Heart left ventricle (tissue), 16 donors: ENCODE measurements at places on chromosomes 1 and 21.
A peak's percentile ranks its signal among the peaks of the same experiment; 100 is the strongest.

DNA sequence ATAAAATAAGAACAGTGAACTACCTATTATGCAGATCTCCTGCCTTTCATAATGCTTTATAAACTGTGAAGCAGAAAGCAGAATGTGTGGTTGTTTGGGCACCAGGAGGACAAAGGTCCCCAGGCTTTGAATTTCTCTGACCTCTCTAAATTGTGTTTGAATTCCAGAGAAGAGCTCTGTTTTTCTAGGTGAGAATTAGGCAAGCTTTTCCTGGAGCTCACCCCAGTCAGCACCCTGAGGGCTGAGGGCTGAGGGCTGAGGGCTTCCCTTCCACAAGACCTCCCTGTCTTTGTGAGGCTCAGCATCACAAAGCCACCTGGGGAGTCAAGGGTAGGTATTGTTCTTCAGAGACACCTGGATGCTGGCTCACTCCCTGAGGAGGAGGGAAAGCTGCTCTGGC is 45.5 kb upstream of the LRIG2 start:
- peak overlapping the region; percentile 12 for H3K27ac ChIP-seq
- no peak for DNase-seq
- H3K36me3 ChIP-seq = no peaks in the 10 kb centered on the region
- peaks cover 22% of the 10 kb centered on the region for H3K4me1 ChIP-seq
- H3K27me3 ChIP-seq = no peaks in the 10 kb centered on the region
- H3K4me3 ChIP-seq = no peak overlapping the region

DNA sequence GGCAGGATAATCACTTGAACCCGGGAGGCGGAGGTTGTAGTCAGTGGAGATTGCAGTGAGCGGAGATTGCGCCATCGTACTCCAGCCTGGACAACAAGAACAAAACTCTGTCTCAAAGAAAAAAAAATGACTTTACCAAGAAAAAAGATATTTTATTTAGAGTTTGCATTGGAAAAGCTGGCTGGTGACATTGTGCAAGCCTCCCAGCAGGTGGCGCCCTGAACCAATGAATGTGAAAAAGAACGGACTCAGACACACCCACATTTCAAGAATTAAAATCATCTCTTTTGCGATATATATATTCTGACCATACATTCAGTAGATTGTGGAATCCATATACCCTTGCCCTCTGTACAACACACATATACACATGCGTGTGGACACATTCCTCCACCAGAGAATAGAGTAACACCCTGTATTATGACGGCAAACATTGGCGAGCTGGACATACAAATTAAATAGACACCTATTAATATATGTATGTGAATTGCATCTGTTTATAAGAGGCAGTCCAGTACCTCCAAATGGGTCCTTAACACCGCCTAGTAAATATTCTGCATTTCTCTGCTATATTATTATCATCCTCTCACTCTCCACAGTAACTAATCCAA is 39.0 kb upstream of the CADM3 start:
- no peak overlapping the region for H3K4me3 ChIP-seq
- peak; percentile 71 for DNase-seq
- H3K36me3 ChIP-seq = no peaks in the 10 kb centered on the region
- H3K27ac ChIP-seq = no peak overlapping the region
- H3K4me1 ChIP-seq = no peaks in the 10 kb centered on the region
- H3K27me3 ChIP-seq = no peaks in the 10 kb centered on the region

GRCh38 chr1:45393718-45394302 is 53.6 kb upstream of the MUTYH start:
- no peaks in the 10 kb centered on the region for H3K4me1 ChIP-seq
- no peak overlapping the region for H3K27ac ChIP-seq
- no peaks in the 10 kb centered on the region for H3K27me3 ChIP-seq
- no peaks in the 10 kb centered on the region for H3K36me3 ChIP-seq
- no peak overlapping the region for H3K4me3 ChIP-seq

- no peak overlapping the region for H3K4me3 ChIP-seq
- no peaks in the 10 kb centered on the region for H3K36me3 ChIP-seq
- no peaks in the 10 kb centered on the region for H3K4me1 ChIP-seq
- no peak for DNase-seq
These were observed 32.0 kb downstream of the SUSD4 start for GRCh38 chr1:223331929-223332328.

GRCh38 chr1:150121236-150121862 is 28.4 kb upstream of the PLEKHO1 start:
- H3K4me1 ChIP-seq = no peaks in the 10 kb centered on the region
- no peak overlapping the region for H3K27ac ChIP-seq
- no peak for DNase-seq
- H3K27me3 ChIP-seq = no peaks in the 10 kb centered on the region
- no peaks in the 10 kb centered on the region for H3K36me3 ChIP-seq

GRCh38 chr1:190084552-190084951 is 393.1 kb downstream of the BRINP3 start:
- no peak overlapping the region for H3K4me3 ChIP-seq
- no peaks in the 10 kb centered on the region for H3K4me1 ChIP-seq
- H3K27ac ChIP-seq = no peak overlapping the region
- DNase-seq = no peak
- no peaks in the 10 kb centered on the region for H3K36me3 ChIP-seq

GRCh38 chr1:183942933-183943693 is 94.4 kb downstream of the COLGALT2 start:
- H3K4me3 ChIP-seq = no peak overlapping the region
- DNase-seq = no peak
- peaks cover 30% of the 10 kb centered on the region for H3K36me3 ChIP-seq
- peak overlapping the region; percentile 32 for H3K27ac ChIP-seq

DNA sequence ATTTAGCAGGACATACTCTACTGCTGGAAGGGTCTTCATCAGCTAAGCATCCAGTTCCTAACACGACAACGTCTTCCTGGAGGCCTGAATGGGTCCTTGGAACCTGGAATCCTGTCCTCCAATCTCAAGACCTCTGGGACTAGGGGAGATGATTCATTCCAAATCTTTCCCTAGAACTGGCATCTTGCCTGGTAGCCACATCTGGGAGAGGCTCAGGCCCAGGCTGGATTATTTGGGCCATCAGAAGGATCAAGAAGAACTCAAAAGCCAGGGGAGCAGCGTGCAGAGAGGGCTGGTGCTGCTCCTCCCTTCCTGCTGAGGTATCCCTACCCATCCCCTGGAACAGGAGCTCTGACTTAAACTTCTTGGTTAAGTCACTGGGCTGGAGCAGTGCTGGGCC is 2.8 kb upstream of the PHLDA3 start:
- H3K27ac ChIP-seq = no peak overlapping the region
- no peak for DNase-seq
- no peaks in the 10 kb centered on the region for H3K36me3 ChIP-seq
- no peak overlapping the region for H3K4me3 ChIP-seq

- H3K27me3 ChIP-seq = no peaks in the 10 kb centered on the region
- no peaks in the 10 kb centered on the region for H3K4me1 ChIP-seq
- H3K27ac ChIP-seq = peak overlapping the region; percentile 56
- no peak overlapping the region for H3K4me3 ChIP-seq
- no peaks in the 10 kb centered on the region for H3K36me3 ChIP-seq
These were observed 35.8 kb upstream of the CCN1 start for GRCh38 chr1:85544689-85545215.

DNA sequence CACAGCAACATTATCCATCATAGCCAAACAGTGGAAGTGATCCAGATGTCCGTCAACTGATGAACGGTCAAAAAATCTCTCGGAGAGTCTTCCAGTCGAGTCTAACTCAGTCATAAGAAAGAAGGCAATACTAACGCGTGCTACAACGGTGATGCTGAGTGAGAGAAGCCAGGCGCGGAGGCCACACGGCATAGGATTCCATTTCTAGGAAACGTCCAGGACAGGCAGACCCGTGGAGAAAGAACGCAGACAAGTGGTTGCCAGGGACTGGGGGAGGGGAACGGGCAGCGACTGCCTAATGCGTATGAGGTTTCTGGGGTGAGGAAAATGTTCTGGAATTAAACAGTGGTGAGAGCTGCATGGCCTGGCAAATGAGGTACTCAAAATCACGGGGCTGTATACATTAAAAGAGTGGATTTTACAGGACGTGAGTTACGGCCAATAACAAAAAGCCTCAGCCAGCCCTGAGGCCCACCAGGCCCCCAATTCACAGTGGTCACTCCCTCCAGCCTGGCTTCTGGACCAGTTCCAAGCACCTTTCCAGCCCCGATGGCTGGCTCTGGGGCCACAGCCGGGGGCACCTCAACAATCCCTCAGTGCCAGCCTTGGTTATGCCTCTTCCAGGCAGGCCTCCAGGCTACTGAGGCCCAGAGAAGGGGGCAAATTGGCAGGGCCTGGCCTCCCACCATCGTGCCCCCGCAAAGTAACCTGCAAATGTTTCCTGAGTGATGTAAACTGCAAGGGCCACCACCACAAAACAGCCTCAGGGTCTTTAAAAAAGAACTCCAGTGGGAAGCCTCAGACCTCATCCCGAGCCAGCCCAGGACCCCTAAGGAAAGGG is 3.4 kb downstream of the WNT9A start:
- no peaks in the 10 kb centered on the region for H3K27me3 ChIP-seq
- H3K27ac ChIP-seq = peak overlapping the region; percentile 95
- DNase-seq = peak; percentile 76
- no peaks in the 10 kb centered on the region for H3K36me3 ChIP-seq
- no peak overlapping the region for H3K4me3 ChIP-seq

- peak; percentile 77 for DNase-seq
- H3K36me3 ChIP-seq = peaks cover 6% of the 10 kb centered on the region
- no peak overlapping the region for H3K4me3 ChIP-seq
- H3K27ac ChIP-seq = peak overlapping the region; percentile 2
- no peaks in the 10 kb centered on the region for H3K27me3 ChIP-seq
These were observed 25.6 kb downstream of the SLC45A1 start for GRCh38 chr1:8343464-8344001.

DNA sequence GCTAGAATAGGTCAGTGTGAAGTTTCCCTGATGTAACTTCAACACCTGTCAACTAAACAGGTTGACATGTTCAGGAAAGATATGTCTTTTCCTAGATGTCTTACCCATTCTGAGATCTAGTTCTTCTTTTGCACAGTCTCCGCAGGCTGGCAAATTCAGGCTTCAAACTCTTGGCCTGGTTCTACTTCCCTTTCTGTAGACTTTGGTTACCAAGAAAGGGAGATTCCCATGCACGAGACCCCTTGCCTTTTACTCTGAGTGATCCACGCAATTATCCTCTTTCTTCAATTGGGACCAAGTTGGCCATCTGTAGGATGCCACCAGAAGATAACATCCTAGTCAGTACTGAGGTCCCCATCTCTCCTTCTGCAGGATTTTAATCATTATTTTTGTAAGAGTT is 2.0 kb downstream of the CFAP45 start:
- no peak for DNase-seq
- no peak overlapping the region for H3K4me3 ChIP-seq
- H3K4me1 ChIP-seq = peaks cover 10% of the 10 kb centered on the region
- H3K27me3 ChIP-seq = no peaks in the 10 kb centered on the region
- H3K36me3 ChIP-seq = no peaks in the 10 kb centered on the region
- H3K27ac ChIP-seq = no peak overlapping the region

GRCh38 chr1:115060501-115060900 is 28.8 kb downstream of the TSPAN2 start:
- no peaks in the 10 kb centered on the region for H3K36me3 ChIP-seq
- no peaks in the 10 kb centered on the region for H3K27me3 ChIP-seq
- no peak for DNase-seq
- H3K4me3 ChIP-seq = no peak overlapping the region
- peaks cover 22% of the 10 kb centered on the region for H3K4me1 ChIP-seq

DNA sequence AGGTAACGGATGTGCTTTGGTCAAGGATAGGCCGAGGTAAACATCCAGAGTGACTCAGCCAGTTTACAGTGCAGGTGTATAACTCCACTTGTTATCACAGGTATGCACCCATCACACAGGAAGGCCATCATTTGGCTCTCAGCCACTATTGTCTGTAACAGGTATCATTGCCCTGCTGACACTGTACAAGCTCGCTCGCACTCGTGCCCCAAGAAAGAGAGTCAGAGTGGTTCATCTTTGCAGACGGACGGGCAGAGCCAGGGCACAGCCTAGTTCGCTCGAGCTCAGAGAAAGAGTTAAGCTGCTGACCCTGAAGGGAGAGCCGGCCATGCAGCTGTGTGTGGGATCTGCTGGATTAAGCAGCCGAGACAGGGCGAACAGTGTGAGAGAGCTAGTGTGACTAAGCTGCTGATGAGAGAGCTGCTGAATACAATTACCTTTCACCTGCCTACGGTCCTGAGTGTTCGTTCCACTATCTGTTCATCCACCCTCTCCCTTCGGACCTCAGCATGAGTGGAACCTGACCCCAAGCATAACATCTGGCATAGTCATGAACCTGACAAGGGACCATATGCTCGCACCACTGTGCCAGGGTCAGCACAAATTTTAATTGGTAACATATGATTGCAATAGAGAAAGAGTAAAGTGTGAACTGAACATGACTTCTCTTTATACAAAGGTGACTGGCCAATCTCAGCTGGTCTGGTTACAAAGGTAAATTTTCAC is 27.0 kb upstream of the LYPD8 start:
- H3K27me3 ChIP-seq = no peaks in the 10 kb centered on the region
- H3K27ac ChIP-seq = no peak overlapping the region
- no peak for DNase-seq
- no peak overlapping the region for H3K4me3 ChIP-seq

DNA sequence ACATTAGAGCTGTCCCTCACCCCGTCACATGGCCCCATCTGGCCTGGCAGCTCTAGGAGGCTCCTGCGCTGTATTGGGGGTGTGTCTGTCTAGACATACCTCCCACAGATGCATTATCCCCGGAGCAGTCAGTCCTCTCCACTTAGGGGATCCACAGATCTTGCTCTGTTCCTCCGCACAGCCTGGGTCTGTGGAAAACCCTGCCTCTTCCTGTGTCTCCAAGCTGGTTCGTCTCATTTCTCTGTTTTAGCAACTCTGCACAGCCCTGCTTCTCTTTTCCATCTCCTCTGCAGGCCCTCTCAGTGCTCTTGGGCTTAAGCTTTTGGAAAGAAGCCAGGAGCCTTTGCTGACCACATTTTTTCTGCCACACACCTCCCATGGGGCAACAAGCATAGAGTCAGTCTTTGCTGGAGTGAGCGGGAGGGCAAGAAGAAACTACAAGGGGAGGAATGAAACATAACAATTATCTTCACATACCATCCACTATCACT is 241.5 kb downstream of the FOXD2 start:
- H3K27me3 ChIP-seq = no peaks in the 10 kb centered on the region
- DNase-seq = no peak
- H3K36me3 ChIP-seq = no peaks in the 10 kb centered on the region
- peaks cover 4% of the 10 kb centered on the region for H3K4me1 ChIP-seq

- no peak for DNase-seq
- no peak overlapping the region for H3K27ac ChIP-seq
- H3K4me1 ChIP-seq = no peaks in the 10 kb centered on the region
- no peaks in the 10 kb centered on the region for H3K27me3 ChIP-seq
- H3K36me3 ChIP-seq = no peaks in the 10 kb centered on the region
These were observed 43.9 kb downstream of the DSCAM start for GRCh38 chr21:40803101-40803500.

DNA sequence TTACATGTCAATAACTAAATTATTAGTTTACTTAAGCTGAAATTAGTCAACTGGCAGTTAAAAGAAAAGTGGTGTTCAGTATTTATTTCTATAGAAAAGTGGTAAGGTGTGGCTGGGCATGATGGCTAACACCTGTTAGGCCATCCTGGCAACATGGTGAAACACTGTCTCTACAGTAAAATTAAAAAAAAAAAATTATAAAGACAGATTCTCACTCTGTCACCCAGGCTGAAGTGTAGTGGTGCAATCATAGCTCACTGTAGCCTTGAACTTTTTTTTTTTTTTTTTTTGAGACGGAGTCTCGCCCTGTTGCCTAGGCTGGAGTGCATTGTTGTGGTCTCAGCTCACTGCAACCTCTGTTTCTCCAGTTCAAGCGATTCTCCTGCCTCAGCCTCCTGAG is 32.9 kb downstream of the WNT4 start:
- peaks cover 45% of the 10 kb centered on the region for H3K4me1 ChIP-seq
- no peak overlapping the region for H3K4me3 ChIP-seq
- H3K27me3 ChIP-seq = no peaks in the 10 kb centered on the region
- H3K36me3 ChIP-seq = peaks cover 91% of the 10 kb centered on the region
- DNase-seq = no peak

- H3K27ac ChIP-seq = no peak overlapping the region
- H3K36me3 ChIP-seq = no peaks in the 10 kb centered on the region
- peaks cover 42% of the 10 kb centered on the region for H3K4me1 ChIP-seq
- DNase-seq = no peak
These were observed 24.2 kb downstream of the KCNN3 start for GRCh38 chr1:154845879-154846278.
